ENCODE measurements at places on chromosomes 12 and 14. TPM values are rescaled to one million over a fixed set of nuclear protein-coding genes. Genes with fewer than 3 reads are reported as not detected.
A peak's percentile ranks its signal among the peaks of the same experiment; 100 is the strongest.

GRCh38 chr12:117533687-117534086 lies 172.3 kb upstream of the NOS1 start:
- DNase-seq: no peak

- DNase-seq: peak; percentile 17
These were observed 87.4 kb downstream of the SYT1 start for GRCh38 chr12:78951803-78952551.

DNA sequence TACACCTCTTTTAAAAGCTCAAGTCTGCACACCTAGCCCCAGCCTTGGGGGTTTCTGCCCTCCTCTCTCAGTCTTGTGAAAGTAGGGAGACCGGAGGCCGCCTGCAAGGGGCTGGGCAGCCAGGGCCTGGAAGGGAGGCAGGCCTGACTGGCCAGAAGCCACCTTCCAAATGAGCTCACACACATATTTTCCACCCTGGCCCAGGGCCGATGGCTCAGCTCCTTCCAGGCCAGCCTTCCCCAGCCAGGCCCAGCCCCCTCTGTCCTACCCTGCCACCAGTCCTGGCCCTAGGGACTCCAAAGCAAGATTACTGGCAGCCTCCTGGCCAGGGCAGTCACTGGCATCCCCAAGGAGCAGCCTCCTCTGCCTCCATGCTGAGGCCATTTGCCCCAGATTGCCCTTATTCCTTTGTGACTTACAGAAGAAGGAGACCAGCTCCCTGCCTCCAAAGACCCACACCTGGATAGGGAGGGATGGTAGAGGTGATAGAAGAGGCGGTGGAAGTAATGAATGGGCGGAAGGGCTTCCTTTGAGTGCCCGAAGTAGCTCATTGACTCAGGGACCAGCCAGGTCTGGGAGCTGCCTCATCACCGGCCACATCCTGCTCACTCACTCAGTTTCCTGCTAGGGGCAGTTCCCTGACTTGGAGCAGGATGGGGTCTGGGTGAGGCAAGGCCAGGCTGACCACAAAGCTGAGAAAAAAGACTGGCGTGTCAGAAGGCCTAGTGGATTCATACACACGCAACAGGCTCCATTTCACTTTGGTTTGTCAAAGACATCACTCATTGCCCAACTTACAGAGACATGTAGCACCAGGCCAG lies 14.8 kb downstream of the MMP14 start:
- DNase-seq: no peak

DNA sequence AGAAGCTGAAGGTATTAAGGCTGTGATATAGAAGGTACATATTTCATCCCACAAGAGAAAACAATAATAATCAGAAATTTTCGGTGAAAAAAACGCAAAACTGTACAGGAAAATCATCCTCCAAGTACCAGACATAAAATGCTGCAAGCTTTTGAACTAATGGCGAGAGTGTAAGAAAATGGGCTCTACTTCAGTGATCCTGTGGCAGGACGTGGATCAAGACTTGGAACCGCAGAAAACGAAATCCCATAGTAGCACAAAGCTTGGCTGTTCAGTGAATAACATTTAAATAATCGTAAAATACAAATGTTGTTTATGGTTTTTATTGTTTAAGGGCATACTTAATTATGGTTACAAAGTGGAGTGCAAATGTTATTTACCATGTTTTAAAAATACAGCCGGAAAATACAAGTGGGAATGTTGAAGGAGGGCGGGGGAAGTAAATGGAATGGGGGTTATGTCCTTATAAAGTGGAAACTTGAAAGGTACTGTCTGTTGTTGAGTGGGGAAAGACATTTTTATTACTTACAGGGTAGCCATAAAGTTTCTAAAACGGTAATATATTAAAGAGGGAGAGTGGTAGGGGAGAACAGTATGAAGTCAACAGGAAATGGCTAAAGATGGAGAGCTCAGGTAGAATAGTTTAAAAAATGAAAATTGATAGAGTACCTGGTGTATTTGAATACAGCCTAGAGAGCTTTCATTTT lies 1.1 kb downstream of the SMIM10L1 start:
- no peak for DNase-seq

DNA sequence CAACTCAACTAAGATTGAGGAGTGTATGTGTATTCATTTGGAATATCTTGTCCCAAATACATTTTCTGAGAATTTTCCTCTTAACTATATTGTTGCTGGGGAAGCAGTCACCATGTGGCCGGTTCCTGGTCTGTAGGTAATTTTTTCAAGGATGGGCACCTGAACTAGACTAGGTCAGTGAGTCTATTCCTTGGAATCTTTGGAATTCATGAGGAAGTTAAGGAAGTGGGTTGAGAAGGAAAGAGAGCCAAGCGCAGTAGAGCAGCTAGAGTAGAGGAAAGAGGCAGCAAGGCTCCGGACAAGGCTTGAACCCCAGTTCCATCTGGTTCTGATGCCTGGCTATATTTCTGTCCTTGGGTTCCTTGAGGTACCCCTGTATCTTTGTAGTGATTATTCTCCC lies 183.7 kb downstream of the DACT1 start:
- no peak for DNase-seq

The SPPL3 gene
- total RNA-seq: 53.4 TPM

The PMEL gene
- total RNA-seq: 851 TPM

The M6PR gene
- 98.8 TPM for total RNA-seq

Data from glutamatergic neuron (in vitro differentiated cells).